Substantia nigra (tissue), 51 donors: ENCODE measurements at places on chromosomes 4 and X.

DNA sequence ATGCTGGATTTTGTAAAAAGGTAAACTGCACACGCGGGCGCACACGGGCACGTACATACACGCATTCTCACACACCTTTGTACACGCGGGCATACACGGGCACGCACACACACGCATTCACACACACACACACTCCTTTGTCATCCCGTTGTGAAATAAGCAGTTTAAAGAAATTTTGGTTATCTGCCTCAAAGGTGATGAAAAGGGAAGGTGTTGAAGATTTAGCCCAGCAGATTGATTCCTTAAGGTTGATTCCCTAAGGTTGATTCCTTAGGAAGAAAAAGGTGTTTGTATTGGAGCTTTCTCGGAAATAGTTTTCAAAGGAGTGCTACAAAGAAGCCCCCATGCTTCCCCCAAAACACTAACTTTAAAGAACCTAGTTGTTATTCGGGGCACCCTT, 693 bp downstream of the ATP10D start:
- DNase-seq = no peak

DNA sequence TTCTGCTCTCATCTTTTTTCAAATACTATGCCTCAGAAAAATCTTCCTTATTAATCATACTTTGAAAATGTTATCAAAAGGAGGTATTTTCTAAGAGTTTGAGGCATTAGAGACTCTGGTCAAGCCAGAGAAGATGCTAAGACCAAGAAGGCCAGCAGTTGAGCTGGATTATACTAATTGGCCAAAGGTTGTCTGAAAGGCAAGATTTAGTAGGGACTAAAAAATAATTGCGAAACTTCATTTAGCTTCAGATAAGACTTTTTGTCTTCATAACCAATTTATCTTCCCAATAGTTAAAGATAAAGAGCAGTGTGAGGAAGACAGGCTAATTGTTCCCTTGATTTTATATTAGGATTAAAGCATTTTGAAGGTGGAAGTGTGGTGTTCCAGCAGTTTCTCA, 1412.4 kb upstream of the PCDH7 start:
- no peak for DNase-seq

DNA sequence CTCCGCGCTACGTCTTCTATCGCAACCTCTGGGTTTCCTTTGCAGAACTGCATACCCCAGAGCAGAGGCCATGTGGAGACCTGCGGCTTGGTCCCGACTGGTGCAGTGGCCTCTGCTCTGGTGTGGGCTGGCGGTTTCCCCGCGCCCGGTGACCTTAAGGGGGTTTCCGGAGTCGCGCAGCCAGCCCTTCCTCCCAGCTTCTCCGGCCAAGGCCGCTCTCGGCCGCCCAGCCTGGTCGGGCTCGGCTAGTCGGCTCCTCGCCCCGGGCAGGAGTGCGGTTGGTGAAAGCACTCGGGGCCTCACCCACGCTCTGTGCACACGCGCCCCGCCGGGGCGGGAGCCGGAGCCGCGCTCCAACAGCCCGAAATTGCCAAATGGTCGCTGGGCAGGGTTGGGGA, 84.9 kb downstream of the BCOR start:
- DNase-seq = no peak

- no peak for DNase-seq
These were observed 100.1 kb upstream of the ATXN3L start for GRCh38 chrX:13419918-13420317.

DNA sequence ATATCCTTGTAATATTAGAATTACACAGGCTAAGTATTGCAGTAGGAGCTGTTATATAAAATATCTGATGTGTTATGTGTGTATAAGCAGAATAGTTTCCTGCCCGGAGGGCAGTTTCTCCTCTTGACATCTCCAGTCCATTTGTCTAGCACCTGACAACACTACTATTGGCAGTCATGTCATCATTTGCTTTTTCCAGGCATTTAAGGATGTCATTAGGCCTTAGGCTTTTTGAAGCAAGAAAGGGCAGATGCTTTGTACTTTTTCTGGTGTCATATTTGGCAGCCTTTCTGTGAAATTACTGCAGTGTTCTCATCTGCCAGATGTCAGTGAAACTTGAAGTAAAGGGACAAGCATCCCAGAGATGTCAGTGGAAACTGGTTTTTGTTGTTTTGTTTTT, 2017.6 kb upstream of the IGFBP7 start:
- no peak for DNase-seq

- DNase-seq = no peak
These were observed 66.4 kb upstream of the C4orf54 start for GRCh38 chr4:99724067-99724466.

DNA sequence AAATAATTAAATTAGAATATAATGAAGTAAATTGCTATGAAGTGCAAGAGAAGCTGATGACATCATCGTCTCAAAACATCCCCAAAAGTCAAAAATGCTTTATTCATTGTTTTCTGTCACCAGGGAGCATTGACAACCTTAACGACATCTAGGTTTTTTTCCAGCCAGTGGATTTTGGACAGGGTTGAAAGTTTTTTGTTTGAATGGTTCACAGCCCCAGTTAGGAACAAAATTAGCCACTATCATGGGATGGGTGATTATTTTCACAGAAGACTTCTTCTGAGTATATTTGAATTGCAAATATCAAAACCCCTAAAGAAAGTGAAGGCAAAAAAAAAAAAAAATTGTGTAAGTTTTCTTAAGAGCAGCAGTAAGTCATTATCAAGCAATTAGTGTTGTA, 826.1 kb downstream of the STPG2 start:
- DNase-seq = no peak

GRCh38 chr4:137738375-137738990, 206.2 kb upstream of the PCDH18 start:
- DNase-seq = no peak
